ENCODE measurements at places on chromosomes 1 and 21. TPM values are rescaled to one million over a fixed set of nuclear protein-coding genes. Genes with fewer than 3 reads are reported as not detected.

DNA sequence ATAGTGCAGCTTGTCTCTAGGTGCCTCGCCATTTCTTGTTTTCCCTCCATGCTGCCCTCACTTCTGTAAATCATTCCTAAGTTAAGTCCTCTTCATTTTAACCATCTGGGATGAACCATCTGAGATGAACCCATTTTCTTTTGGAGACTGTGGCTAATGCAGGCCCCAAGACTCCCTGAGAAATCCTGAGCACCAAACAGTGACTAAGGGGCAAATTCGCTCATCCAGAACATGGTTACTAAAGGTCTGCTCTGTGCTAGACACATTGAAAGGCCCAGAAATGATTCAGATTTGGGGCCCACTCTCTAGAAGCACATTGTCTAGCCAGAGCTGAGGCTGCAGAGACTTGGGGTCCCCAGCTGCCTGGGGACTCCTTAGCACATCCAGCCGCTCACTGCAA lies 151.9 kb upstream of the CTTNBP2NL start:
- DNase-seq = no peak

DNA sequence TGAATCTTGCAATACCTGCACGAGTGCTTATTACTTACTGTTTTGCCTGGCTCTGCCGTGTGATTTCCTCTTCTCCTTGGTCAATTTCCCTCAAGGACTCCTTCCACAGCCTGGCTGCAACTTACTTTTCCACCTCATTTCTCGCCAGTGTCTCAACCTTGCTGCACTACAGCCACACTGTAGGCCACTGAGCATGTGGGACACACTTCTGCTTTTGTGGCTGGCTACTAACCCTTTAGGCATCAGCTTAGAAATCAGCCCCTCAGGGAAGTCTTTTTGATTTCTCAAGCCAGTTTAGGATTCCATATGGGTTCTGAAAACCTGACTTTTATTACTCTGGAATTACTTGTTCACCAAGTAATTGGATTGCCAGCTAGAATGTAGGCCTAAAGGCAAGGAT lies 5.2 kb upstream of the DMRTB1 start:
- no peak for DNase-seq

DNA sequence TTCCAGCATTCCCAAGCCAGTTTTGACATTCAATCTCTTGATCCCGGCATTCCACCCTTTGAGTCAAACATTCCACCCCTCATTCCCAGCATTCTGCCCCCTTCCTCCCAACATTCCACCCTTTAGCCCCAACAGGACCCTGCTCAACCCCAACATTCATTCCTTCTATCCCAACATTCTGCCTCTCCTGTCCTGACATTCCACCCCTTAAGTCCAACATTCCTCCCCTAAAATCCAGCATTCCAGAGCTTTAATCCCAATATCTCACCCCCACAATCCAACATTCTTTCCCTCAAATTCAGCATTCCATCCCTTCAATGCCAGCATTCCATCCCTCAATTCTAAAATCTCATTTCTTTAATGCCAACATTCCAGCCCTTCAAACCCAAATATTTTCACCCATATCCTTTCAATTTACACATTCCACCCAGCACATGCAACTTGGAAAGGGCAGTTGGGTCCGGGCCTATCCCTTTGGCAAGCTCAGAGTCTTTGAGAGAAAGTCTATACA lies 22.9 kb downstream of the DDX20 start:
- no peak for DNase-seq

GRCh38 chr21:31135531-31136184 lies 97.4 kb upstream of the KRTAP19-8 start:
- no peak for DNase-seq

Gene C1QA
- 65.3 TPM for polyA plus RNA-seq

DNA sequence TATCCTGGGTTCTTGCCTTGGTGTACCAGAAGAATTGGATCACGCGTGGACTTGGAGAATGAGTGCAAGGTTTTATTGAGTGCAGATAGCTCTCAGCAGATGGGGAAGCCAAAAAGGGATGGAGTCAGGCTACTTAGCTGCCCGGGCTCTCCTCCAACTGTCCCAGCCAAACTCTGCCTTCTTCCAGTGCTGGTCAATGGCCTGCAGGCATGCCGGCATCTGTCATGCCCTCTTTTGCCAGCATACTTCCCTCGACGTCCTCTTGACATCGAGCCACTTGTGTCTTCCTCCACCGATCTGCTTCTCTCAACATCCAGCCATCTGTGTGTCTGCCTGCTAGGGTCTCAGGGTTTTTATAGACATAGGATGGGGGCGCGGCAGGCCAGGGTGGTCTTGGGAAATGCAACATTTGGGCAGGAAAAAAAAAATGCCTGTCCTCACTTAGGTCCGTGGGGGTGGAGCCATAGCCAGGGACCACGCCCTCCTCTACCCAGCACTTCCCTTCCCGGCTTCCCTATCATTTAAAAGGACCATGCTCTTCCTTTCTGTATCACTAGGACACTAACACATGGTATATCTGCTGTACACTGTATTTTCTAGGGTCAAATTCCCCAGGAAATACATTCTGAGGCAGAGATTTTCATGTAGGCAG lies 47.0 kb upstream of the BCAR3 start:
- peak; percentile 62 for DNase-seq

Gene PDPN
- polyA plus RNA-seq = 18.8 TPM

DNA sequence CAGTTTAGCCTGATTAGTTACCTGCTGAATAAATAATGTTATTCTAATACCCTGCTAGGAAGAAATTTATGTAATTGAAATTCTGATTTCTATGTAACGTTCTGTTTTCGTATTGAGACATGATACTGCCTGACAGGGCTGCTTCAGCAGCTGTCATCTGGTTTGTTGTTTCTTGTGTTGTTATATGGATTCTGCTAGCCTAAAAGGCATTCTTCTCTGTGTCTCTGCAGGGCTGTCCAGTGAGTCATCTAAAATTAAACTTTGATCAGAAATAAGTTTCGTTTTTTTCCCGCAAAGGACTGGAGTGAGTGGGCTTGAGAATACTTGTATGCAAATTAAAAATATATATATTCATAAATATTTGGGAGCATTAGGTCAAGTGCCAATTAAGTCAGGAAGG lies 93.0 kb downstream of the DYRK1A start:
- no peak for DNase-seq

DNA sequence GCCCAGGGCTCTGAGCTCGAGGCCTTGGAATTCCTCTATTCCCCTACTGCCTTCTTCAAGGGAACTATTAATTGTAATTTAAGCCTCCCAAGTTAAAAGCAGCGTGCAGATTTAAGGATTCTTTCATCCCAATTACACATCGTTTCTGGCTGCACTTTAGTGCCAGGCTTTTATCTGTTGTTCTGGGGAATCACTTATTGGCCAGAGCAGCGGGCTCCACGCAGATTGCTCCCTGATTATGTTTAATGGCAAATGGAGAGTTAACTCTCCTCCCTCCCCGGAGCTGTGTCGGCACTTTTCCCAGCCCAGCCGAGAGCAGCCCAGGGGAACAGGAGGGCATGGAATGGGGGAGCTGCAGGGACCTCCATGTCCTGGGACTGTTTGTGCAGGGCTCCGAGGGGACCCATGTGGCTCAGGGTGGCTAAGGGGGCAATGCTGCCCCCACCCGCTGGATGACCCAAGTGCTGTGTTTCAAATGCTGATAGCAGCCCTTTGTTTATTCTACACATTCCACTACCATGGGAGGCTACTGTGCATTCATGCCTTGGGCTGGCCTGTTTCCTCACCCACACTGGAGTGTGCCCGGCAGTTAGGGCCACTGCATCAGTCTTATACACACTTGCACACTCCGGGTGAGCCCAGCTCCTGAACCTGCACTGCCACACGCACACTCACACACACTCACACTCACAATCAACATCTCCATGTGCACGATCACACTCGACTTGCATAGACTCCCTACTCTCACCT lies 93.3 kb upstream of the POU3F1 start:
- DNase-seq = no peak

DNA sequence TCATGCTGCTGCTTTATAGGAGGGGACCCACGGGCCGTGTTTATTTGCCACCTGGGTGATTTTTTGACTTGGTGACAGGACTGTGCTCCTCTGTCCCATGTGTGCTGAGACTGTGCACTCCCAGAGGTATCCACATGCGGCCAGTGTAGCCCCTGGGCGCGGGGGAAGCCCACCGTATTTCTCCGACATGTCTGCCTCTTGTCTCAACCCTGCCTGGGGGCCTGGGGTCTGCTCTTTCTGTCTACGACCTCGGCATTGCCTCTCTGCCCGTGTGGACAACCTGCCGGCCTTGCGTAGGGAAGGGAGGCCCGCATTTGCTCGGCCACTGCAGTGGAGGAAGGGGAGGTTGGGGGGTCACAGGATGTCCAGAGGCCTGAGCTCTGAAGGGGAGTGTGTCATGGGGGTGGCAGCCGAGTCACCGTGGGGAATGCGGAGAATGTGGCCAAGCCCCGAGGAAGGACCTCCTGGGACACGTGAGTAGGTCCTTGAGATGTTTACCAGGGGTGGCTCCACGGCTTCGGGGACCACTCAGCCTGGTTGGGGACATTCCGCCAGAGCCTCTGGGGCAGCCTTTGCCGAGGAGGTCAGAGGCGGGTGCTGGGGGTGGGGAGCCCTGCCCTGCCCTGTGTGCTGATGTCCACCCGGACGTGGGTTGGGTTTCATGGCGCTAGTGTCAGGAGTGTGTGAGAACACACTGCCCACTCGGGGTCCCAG lies 11.0 kb downstream of the PRKCZ start:
- DNase-seq = no peak

DNA sequence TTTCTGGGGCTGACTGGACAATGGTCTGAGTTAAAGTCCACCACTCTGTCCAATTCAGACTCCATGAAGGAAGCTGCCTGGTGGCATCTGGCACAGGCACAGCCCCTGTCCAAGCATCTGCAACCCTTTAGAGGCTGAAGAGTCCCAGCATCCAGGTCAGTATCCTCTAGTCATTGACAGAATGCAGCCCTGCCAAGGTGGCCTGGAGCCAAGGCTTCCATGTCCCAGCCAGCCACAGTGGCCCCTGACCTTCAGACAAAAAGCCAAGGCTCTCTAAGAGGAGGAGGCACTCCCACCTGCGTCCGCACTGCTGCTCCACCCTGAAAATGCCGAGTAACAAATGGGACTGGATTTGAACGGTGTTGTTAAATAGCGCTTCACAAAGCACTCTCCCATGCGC lies 49.4 kb downstream of the KCNN3 start:
- no peak for DNase-seq

DNA sequence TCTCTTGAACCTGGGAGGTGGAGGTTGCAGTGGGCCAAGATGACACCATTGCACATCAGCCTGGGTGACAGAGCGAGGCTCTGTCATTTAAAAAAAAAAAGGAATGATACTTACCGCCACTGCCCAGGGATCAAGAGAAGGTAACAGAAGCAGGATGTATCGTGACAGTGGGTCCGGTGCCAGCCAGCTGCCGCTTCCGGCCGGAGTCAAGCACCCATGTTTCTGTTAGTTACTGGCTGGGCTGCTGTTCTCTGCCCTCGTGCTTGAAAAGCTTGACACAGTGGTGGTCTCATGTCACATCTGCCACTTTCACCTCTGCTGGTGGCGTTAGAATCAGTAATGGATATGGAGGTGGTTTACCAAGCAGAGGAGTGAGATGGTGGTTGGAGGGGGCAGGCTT lies 21.0 kb downstream of the IFNGR2 start:
- peak; percentile 53 for DNase-seq

Data from aorta (tissue), 5 donors.